GDM1 (cell line): ENCODE measurements at places on chromosomes 7 and 10.

DNA sequence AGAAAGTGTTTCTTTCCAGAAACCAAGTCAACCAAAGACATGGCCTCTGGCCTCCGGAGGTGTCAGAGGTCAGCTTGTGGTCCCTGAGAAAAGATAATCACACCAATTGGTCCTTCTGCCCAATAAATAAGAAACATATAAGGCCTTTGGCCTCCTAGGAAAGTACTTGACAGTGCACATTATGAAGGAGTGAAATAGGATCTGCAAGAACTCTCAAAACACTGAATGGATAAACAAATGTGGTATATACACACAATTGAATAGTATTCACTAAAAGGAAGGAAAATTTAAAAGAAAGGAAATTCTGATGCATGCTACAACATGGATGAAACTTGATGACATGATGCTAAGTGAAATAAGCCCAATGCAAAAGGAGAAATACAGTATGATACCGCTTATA lies 35.4 kb upstream of the NRF1 start:
- no peak for DNase-seq

- DNase-seq: no peak
Measured at GRCh38 chr10:12898271-12898670, 103.2 kb downstream of the CCDC3 start.

- DNase-seq: no peak
Measured at GRCh38 chr7:134856091-134856490, 76.7 kb downstream of the CALD1 start.

GRCh38 chr10:43965033-43965917 lies 316.6 kb upstream of the ZNF32 start:
- DNase-seq: no peak

GRCh38 chr7:29090836-29091601 lies 55.3 kb downstream of the CPVL start:
- no peak for DNase-seq

DNA sequence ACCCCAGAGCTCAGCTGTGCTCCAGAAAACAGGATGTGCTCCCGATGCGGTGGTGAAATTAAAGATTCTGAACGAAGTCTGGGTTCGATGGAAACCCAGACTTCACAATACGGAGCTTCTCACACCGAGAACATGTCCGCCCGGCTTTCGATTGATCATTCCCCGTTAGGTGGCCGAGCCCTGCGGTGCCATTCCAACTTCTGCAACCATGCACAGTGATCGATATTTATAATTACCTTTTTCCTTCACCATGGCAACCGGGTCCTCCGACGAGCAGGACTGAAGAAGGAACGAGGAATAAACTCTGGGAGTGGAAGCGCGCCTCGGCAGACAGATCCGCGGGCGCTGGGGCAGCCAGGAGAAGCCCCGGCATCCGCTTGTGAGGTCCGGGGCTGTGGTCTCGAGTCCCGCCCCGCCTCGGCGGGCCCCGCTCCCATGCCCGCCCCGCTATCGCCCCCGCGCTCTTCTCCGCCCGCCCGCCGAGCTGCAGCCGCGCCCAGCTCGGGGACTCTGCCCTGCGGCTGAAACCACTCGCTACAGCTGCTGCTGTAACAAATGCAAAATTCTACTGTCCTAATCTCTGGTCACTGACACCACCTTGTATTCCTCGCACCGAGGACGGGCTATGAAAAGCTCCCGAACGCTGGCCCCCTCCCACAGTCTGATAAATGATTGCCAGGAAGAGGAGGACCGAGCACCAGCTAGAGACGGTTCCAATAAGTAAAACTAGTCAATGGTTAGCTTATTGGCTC lies 26.2 kb downstream of the ABLIM1 start:
- no peak for DNase-seq

DNA sequence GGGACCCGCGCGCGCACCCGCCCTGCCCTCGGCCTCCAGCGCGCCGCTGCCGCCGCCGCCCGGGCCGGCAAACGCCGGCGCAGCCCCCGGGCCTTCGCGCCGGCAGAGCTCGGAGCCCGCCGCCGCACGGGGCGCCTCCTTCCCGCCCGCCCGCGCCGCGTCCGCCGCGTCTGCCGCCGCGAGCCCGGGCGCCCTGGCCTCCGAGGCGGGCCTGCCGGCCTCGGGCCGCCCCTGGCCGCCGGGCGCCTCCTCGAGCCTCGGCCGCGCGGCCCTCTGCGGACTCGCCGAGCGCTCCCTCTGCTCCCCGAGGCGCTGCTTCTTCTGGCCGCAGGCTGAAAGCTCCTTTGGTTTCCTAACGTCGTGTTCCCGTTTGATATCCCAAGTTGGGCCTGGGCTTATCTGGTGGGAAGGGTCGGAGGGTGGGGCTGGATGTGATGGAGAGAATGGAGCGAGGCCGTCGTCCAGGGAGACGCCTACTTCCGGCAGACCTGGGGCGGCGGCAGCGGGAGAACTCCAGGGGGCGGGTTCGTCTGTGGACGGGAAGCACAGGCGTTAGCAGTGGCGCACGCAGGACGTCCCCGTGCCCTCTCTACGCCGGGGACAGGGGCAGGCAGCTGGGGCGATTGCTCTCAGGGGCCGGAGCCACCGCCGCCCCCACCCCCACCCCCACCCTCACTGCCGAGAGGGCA lies 221.0 kb downstream of the PHTF2 start:
- no peak for DNase-seq

DNA sequence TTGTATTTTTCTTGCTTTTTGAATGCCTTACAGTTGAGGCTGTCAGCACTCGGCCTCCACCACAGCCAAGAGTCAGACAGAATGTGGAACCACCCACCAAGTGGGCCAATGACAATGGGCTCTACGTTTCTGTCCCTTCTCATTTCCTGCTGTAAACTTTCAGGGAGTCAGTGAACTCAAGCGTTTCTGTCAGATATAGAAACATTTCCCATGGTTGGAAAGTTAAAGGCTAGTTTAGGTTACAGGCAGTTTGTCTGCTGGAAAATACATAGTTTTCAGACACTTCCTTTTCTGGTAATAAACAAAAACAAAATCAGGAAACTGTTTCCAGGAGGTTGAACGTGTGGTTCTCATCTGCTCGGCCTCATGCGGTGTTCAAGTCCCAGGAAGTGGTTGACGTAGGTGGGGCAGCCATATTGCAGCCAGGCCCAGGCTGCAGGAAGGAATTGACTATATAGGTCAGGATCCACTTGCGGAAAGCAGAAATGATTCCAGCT lies 245.1 kb downstream of the CAMK1D start:
- no peak for DNase-seq

- DNase-seq: no peak
Measured at GRCh38 chr7:96305915-96306314, 16.0 kb downstream of the SLC25A13 start.

DNA sequence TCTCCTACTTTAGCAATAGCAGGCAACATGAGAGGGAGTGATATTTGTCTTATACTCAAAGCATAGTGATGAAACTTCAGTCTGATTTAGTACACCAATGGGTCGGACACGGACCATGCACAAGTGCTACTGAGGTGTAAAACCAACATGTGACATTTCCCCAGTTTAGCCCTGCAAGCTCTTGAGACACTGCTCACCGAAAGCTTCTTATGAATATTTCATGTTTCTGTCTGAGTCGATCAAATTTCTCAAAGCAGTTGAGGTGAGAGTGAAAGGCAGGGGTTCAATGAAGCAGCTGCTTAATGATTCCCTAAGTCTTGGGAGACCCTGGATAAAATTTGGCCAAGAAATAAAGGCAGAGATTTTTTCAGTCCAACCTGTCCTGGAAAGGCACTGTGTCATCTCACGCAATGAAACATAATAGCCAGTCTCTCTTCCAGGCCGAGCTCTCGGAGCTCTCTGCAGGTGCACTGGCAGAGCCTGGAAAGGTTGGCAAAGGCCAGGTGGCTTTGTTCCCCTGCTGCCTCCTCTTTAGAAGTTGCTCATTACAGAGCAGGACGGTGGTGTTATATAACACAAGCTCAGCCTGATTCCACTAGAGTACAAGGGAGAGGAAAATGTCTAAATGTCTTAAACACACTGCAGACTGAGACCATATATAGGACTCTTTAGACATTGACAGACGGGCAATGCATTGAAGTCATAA lies 33.9 kb upstream of the XPNPEP1 start:
- DNase-seq: no peak

GRCh38 chr10:21169271-21169670 lies 272.2 kb upstream of the NEBL start:
- DNase-seq: no peak

GRCh38 chr7:54743580-54743979 lies 15.4 kb downstream of the SEC61G start:
- no peak for DNase-seq

DNA sequence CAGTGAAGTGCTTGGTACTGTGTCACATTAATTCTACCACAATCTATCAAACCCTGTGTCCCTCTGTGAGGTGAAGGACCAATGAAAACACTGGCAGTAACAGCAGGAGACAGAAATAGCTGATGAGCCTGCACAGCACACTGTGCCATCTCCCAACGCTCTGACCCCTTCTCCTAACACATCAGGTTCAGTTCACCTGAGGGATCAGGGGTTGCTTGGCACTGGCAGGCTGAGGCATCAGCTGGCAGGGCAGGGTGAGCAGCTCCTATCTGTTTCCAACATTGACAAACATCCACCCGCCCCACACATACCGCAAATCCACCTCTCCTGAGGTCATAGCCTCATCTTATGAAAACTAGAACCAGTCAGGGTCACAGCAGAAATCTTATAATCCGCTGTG lies 120.9 kb downstream of the ICA1 start:
- no peak for DNase-seq
